Stimulated activated effector memory CD8-positive, alpha-beta T cell treated with anti-CD3 and anti-CD28 coated beads, Interleukin-12 subunit alpha, Interleukin-12 subunit beta, amount 100 ng/mL, for 72 hours (primary cell): ENCODE measurements at places on chromosomes 11 and 22.

DNA sequence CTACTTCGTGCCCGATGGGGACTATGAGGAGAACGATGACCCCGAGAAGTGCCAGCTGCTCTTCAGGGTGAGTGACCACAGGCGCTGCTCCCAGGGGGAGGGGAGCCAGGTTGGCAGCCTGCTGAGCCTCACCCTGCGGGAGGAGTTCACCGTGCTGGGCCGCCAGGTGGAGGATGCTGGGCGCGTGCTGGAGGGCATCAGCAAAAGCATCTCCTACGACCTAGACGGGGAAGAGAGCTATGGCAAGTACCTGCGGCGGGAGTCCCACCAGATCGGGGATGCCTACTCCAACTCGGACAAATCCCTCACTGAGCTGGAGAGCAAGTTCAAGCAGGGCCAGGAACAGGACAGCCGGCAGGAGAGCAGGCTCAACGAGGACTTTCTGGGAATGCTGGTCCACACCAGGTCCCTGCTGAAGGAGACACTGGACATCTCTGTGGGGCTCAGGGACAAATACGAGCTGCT is 751 bp downstream of the FIBIN start:
- no peak for DNase-seq

DNA sequence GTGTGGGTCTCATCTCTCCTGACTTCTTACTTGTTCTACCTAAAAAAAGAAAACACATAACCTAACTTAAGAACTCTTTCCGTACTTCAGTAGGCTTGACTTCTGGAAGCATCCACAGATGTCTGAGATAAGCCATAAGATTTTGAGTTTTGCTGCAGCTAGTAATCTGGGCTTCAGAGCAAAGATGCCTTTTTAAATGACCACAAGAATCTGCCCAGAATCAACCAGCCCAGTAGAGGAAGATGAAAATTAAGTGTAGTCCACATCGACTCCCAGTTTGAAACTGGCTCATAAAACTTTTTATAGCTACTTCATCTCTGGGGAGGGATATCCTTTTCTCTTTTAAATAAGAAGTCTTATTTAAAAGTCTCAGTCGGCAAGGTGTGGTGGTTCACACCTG is 10.7 kb downstream of the DENND5A start:
- no peak for DNase-seq

GRCh38 chr22:46537225-46537945 is at the start of gene CELSR1:
Gene CELSR1 (minus strand): TSS chr22:46537620. CDS start chr22:46537170, 450 bp downstream.
- no peak for DNase-seq

DNA sequence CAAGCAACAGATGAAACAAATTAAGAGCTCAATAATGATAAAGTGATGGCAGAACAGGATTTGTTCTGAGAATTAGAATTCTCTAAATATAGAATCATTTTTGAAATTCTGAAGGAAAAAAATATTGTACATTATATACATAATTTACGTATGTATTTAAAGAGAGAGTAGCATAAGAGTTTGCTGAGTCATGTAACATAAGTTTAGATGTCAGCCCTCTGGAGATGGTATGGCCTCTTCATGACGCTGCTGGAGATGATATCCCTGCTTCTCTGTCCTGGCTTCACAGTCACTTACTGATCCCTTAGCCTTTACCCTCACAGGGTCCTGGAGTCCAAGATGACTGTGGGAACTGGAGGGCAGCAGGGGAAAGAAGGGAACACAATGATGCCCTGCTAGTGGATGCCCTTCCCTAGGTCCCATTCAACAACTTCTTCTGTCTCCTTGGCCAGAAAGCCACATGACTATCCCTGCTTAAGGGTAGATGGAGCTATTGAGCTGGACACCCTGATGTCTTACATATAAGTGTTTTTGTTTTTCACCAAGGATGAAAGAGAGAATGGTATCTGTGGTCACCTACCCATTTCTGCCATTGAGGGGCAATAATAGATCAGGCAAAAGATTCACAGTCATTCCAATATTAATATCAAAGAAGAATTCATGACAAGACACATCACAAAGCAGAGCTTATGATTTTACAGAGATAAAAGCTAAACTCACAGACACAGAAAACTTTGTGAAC is 753.1 kb downstream of the TBC1D22A start:
- no peak for DNase-seq

DNA sequence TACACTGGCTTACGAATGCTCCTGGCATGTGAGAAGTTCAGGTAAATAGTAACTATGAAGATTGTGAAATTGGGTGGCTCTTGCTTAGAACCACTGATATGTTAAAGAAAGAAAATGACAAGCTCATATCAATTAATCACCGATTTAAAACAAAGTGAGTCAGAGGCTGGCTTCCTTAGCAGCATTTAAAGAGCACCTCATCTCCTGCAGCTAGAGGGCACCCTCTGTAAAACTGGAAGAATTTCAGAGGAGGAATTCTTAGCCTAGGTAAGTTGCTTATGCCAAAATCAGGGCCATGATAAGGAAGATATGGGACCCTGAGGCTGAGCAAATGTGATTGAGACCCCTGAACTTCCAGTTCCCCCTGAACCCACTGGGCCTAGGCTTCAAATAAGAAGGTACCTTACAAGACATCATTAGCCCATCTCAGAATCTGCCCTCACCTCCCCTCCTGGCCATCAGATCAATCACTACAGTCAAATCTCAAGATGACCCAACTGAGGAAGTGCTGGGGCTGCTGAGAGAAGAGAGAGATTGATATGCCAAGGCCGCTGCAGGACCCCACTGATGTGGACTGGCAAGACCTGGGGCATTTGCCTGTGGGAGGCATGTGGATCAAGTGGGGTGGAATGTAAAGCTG is 8.6 kb upstream of the CD3E start:
- DNase-seq = no peak

DNA sequence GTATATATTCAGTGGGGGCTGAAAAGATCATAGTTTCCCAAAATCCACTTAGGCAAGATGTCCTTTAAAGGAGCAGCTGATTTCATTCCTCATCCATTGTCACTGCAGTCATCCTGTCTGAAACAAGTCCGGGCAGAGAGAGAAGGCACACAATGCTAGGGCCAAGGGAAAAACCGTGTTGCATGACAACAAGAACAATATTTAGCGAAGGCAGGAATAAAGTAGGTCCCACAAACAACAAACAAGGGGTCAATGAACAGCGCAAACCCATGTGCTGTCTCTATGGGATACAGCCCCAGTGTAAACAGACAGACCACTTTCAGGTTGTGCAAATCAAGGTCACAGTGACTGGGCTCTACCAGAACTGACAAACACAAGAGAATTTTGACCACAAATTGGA is 9.0 kb downstream of the PAMR1 start:
- DNase-seq = no peak

- no peak for DNase-seq
These were observed 178.2 kb upstream of the ZC3H12C start for GRCh38 chr11:109914809-109915653.

DNA sequence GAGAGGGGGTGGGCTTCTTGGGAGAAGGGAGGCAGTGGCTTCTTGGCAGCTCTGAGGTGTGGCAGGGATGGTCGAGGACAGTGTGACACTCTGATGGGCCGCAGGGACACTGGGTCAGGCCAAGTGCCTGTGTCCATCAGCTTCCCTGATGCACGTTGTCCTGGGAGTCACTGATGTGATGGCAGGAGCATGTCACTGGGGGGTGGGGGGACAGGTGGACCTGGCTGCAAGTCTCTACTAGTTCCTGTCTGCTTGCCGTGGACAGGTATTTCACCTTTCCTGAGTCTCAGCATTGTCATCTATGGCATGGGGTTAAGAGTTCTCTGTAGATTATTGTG is 592.9 kb downstream of the TBC1D22A start:
- DNase-seq = no peak

DNA sequence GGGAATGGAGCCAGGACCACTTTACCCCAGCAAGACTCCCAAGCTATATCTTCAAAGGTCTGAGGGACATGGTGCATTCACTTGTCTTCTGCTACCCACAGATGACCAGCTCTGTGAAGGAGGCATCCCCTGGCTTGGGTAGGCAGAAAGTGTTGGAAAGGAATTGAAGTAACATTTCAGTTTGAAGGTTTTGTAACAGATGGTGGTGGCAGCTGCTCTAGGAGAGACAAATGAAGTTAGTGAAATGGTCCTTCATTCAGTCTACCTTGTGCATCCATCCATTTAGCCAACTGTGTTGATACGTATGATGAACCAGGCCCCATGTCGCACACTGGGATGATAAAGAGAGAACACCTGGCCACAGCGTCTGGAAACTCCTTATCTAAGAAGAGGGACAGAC is 140.5 kb downstream of the COMMD9 start:
- DNase-seq = no peak

GRCh38 chr11:100174881-100175280 is 512.2 kb upstream of the ARHGAP42 start:
- no peak for DNase-seq

- no peak for DNase-seq
These were observed 69.2 kb downstream of the SLC36A4 start for GRCh38 chr11:93128574-93128973.

DNA sequence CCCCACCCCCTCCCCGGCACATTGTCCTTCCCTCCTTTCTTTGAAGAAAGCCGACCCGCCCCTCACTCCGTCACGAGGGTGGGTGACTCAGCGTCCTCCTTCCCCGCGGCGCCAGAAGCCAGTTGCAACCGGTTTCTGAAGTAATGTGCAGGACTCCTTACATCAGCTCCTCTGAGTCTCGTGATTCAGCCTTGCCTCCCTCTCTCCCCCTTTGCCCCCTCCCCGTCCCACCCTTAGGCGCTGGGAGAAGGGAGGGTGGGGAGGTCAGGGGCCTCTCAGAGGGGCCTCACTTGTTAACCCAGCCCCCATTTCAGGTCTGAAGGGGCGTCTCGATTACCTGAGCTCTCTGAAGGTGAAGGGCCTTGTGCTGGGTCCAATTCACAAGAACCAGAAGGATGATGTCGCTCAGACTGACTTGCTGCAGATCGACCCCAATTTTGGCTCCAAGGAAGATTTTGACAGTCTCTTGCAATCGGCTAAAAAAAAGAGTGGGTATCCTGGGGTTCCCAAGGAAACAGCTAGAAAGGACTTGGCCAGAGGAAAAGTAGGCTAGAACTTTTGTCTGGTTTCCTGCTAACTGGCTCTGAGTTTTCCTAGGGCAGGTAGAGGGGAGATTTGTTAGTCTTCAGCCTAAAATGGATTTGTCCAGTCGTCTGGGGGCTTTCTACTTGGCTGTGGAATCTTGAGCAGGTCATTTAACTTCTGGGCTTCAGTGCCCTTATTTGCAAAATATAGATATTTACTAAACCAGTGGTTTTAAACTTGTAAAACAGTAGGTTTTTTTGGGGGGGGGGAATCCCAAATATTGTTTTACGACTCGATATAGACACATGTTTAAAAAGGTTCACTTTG is 1.1 kb downstream of the SLC3A2 start:
- DNase-seq = no peak

DNA sequence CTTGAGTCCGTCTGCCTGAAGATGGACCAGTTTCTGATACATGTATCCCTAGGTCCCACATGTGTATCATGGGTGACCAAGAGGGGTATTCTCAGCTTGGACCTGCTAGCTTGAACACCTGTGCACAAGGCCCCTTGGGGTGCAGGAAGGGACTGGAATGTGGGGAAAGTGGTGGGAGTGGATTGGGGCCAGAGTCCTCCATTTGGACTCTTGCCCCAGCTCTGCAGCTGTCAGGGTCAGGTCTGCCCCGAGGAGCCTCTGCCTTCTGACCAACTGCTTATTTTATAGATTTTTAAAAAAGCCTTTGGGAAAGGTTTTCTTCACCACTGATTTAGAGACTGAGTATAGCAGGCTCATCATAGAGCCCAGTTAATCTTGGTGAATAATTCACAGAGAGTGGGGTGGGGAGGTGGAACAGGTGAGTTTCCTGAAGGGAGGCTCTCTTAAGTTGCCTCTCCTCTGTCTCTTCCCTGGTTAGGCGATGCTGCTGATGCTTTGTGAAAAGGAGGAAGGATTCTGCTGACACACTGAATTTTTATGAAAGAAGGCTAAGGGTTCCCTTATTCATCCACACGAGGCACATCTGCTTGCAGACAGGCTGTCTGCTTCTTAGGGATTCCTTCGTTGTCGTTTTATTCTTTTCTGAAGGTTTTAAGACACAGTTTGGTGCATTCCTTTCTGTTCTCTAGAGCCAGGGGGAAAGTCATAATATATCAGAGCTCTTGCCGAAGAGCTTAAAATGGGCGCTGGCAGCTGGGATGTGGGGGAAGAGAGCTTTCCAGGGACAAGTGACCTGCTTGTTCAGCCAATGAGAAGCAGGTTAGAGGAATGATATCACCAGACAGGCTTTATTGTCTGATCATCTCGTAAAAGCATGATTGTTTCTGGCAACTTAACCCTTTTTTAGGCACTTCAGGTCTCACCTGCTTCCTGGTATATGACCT is 19.9 kb downstream of the TRIM44 start:
- no peak for DNase-seq

DNA sequence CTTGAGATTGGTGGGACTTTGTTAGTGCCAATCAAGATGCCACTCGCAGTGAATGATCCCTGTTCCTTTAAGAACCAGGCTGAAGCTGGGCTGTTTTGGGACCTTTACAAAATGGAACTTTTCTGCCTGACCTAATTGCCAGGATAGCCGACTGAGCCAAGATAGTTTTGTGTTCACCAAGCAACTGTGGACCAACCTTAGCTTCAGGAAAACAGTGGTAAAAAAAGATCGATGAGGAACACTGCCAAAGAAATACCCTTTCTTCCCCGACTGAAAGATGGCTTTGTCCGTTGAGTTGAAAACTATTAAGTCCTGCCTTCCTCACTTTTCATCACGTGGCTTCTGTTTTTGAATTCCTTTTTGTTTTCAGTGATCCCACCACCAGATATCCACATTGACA is 157.9 kb upstream of the SORL1-AS1 start:
- no peak for DNase-seq

GRCh38 chr11:44318369-44318768 is 8.4 kb upstream of the ALX4 start:
- DNase-seq = no peak

GRCh38 chr22:37090920-37091695 is 18.4 kb downstream of the TMPRSS6 start:
- DNase-seq = no peak

GRCh38 chr22:22753526-22754267 is 109.3 kb downstream of the GGTLC2 start:
- peak; percentile 88 for DNase-seq

- no peak for DNase-seq
These were observed 900.0 kb downstream of the LUZP2 start for GRCh38 chr11:25396847-25397246.

- no peak for DNase-seq
These were observed 2.1 kb upstream of the DPAGT1 start for GRCh38 chr11:119103793-119104192.
